ENCODE measurements at places on chromosomes 6 and 20. TPM values are rescaled to one million over a fixed set of nuclear protein-coding genes. Genes with fewer than 3 reads are reported as not detected.

Gene DEFB123
- not detected for total RNA-seq

Gene KIF25
- 0.32 TPM for total RNA-seq

Gene C2
- 3.3 TPM for total RNA-seq

Gene ETV7
- total RNA-seq, result 1.8 TPM

Gene PACRG
- total RNA-seq, result 1.6 TPM

Gene CALHM6
- total RNA-seq, result 0.32 TPM

Gene SEC23B
- 39.6 TPM for total RNA-seq

Gene ENPP1
- total RNA-seq, result 12.8 TPM

Gene AVP
- total RNA-seq, result not detected

Gene PAX1
- 0.49 TPM for total RNA-seq

Gene ARG1
- total RNA-seq, result not detected

Gene BYSL
- total RNA-seq, result 10.1 TPM

Gene UTRN
- total RNA-seq, result 239 TPM

Gene PROKR2
- not detected for total RNA-seq

Measured in hair follicle dermal papilla cell (primary cell).